ENCODE measurements at places on chromosomes 12 and 14. TPM values are rescaled to one million over a fixed set of nuclear protein-coding genes. Genes with fewer than 3 reads are reported as not detected.

Gene SIRT4
- total RNA-seq: 0.60 TPM

DNA sequence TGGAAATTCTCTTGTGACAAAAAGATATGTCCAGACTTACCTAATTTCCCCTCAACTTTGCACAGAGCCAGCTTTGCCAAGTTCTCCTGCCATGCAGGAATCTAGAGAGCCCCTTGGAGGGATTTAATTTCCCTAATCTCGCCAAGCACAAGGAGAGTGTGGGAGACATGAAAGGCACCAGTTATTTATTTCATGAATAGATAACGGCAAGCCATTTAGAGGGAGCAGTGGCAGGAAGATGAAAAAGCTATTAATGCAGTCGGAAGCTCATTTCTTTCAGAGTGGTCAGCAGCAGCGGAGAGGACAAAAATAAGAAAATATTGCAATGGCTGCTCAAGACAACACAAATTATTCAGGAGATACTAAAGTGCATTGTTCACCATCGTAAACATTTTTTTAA lies 150.9 kb upstream of the WSCD2 start:
- no peaks in the 10 kb centered on the region for H3K4me1 ChIP-seq
- H3K27ac ChIP-seq: no peak overlapping the region
- H3K36me3 ChIP-seq: no peaks in the 10 kb centered on the region
- H3K27me3 ChIP-seq: no peaks in the 10 kb centered on the region

DNA sequence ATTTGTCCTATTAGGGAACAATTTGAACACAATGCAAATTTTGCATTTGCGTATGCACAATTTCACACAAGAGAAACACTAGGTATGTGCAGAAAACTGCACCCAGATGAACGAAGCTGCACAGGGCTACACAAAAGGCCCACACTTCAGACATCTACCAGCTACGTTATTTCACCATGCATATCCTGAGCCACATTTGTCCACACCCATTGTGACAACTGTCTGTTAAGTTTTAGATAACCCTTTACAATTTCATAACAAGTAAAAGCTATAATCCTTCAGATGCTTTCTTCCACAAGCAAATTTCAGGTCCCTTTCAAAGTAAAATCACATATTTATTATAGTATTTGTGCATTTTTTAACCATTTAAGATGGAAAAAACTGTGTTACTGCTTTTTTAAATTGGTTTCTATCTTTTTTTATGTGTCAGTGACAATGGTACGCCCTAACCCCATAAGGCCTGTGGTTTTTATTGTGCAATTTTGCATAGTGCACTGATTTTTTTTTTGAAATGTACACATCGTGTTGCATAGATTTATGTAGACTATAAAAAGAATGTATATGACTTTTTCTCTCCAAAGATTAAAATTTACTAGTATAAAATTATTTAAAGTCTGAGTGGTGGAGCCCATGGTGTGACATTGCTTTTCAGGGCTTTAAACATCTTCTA lies 87.8 kb upstream of the BTG1 start:
- H3K27me3 ChIP-seq: no peaks in the 10 kb centered on the region
- no peaks in the 10 kb centered on the region for H3K36me3 ChIP-seq
- no peaks in the 10 kb centered on the region for H3K4me1 ChIP-seq
- H3K27ac ChIP-seq: no peak overlapping the region
- no peak overlapping the region for H3K4me3 ChIP-seq

DNA sequence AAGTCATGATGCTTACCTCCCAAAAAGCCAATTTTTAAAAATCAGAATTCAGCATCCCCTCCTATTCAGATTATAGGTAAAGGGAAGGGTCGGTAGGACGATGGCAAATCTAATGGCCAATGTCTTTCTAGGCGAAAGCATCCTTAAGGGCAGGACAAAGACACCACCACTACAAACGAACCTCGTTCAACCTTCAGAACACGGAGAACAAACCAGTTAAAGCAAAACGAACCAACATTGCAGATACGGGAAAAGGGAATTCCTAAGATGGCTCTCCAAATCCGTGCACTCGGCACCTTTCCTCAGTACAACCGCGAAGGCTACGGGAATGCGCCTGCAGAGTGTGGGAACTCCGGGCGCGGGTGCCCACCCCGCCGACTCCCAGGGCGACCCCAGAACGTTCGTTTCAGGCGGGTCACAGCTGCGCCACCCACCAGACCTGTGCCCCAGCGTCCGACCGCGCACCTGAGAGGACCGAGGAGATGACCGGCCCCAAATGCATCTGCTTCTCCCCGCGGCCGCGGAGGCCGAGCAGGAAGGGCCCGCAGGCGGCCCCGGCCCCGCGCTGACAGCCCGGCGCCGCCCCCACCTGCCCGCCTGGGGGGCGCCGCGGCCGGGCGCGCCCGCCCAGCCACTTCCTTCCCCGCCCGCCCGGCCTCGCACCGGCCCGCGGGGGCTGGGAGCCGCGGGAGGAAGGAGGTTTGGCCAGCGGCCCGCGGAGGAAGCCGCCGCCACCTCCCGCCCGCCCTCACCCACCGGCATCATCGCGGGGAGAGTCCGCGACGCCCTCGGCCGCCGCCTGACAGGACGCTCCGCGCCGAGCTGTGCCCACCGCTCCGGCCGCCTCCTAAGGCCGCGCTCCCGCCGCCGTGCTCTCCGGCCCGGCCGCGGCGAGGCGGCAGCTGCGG lies 578 bp downstream of the PPP1R13B start:
- no peak for DNase-seq
- H3K27me3 ChIP-seq: no peaks in the 10 kb centered on the region
- peak overlapping the region; percentile 78 for H3K4me3 ChIP-seq
- no peak overlapping the region for H3K27ac ChIP-seq

DNA sequence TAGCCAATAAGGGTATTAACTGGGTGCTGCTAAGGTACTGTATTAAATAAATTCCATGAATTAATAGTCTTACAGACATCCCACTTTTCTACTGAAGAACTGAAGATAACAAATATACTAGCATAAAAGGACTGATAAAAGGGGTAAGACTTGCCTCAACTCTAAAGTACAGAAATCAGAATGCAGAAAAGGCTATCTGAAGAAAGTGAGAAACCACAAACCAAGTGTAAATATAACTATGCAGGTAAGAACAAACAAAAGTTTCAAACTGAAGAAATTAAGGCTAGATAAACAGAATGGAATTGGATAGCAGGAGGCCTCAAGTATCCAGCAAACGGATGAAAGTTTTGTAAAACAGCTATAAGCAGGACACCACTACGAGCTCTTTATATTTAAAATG lies 29.5 kb downstream of the YAF2 start:
- H3K27ac ChIP-seq: no peak overlapping the region
- no peaks in the 10 kb centered on the region for H3K27me3 ChIP-seq
- DNase-seq: no peak
- no peak overlapping the region for H3K4me3 ChIP-seq
- no peaks in the 10 kb centered on the region for H3K4me1 ChIP-seq
- H3K36me3 ChIP-seq: 0 out of 2 replicates have a peak, but pooled peaks cover 5% of the 10 kb centered on the region

DNA sequence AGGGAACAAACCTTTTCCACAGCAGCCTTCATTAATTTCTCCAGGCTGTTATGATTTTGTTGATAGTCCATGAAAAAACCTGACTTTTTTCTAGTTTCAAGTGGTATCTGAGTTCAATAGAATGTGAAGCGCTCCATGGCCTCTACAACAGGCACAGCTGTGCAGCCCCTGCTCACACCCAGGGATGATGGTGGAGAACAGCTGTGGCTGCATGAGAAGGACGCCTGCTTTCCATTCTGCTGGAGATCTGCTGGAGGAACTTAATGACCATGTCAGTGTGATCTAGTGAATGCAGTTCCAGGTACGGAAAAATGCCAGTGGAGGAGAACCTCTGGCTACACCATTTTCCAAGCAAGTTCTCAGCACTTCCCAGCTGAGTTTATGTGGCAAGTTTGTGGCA lies 80.6 kb downstream of the PIWIL1 start:
- no peak overlapping the region for H3K27ac ChIP-seq
- H3K4me3 ChIP-seq: no peak overlapping the region
- H3K4me1 ChIP-seq: no peaks in the 10 kb centered on the region

DNA sequence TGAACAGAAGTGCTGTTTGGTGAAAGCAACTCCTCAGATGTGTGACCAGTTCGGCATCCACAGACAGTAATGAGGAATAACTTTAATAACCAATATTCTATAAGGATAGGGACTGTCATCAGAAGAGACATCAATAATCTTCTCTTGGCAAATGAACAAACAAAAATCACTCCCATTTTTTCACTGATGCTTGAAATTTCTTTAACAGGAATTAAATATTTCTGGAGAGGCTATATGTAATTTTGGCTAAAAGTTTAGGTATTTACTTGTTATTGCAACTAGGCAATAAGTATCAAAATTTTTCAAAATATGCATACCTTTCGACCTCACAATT lies 121.6 kb upstream of the EEA1 start:
- H3K27ac ChIP-seq: peak overlapping the region; percentile 20
- no peaks in the 10 kb centered on the region for H3K36me3 ChIP-seq
- no peak overlapping the region for H3K4me3 ChIP-seq
- H3K4me1 ChIP-seq: peaks cover 12% of the 10 kb centered on the region

Gene TMEM63C
- total RNA-seq: 0.66 TPM

DNA sequence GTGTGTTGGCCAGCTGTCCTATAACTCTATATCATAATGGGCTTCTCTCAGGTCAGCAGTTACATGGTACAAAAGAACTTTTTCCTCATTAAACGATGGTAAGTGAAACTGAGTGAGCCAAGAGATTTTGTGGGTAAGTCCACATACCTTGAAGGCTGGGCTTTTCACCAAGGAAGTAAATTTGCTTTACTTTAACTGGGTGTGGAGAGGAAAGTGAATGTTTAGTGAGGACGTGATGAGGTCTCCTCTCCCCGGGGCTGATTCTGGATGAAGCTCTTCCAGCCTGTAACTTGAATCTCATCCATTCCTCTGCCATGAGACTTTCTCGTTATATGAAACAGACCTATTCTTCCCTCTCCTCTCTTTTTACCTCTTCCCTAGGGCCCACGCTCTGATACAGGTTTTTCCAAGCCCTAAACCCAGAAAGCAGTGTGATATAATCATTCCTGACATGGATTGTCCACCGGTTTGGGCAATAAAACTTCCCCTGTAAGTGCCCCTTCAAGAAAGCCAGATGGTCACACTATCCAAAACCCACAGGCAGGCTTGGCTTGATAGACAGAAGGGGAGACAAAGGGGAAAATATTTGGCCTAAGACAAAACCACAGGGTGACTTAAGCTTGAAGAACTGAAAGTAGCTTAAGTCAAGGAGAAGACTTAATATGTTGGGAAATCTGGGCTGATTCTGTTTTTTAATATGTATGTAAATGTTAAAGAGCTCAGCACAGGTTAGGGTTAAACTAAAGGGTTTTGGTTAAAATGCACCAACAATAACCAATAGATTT lies 50.3 kb downstream of the CIT start:
- no peak overlapping the region for H3K4me3 ChIP-seq
- no peak for DNase-seq
- no peak overlapping the region for H3K27ac ChIP-seq
- H3K27me3 ChIP-seq: no peaks in the 10 kb centered on the region
- H3K36me3 ChIP-seq: peaks cover 70% of the 10 kb centered on the region

Gene IAPP
- not detected for total RNA-seq

DNA sequence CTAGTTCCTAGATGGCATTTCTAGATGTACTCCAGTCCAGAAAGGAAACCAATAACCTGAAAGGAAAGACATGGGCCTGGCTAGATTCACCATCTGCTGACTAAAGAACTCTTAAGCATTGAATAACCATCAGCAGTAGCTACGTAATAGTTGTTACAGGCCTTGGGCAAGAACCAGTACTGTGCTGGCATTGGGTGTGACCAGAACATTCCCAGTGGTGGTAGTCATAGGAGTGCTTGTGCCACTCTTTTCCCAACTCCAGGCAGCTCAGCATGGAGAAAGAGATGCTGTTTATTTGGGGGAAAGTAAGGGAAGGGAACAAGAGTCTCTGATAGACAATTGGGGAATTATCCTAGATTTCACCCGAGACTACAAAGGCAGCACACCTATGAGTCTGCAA lies 333.3 kb downstream of the SLC16A7 start:
- no peak for DNase-seq
- no peaks in the 10 kb centered on the region for H3K4me1 ChIP-seq
- no peaks in the 10 kb centered on the region for H3K27me3 ChIP-seq
- H3K36me3 ChIP-seq: no peaks in the 10 kb centered on the region
- H3K27ac ChIP-seq: no peak overlapping the region

DNA sequence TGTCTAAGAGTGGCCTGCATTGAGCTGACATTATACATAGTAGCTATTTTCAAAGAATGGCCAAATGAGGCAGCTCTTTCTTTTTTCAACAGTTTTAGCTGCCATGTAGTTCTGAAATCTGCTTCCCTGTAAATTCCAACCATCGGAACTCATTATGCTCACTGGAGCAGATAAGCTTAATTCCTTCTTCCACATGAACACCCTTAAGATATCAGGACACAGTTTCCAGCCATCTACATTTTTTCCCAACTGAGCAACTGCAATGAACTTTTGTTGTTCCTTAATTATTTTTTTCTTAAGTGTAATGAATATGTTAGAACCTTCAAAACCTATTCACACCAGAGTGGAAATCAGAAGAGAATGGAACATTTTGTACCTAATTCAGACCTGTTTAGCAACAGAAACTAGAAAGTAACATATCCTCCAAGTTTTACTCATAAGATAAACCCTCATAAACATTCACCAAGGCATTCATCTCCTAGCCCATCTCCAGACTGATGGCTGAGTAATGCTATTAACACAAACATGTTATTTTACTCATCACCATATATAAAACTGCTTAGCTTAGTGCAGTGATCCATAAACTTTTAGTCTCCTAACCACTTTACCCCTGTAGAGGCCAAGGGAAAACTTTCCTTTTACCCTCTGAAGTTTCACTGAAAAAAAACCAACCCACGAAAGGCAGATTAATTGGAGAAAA lies 296.1 kb upstream of the SYT1 start:
- no peak overlapping the region for H3K27ac ChIP-seq
- no peaks in the 10 kb centered on the region for H3K36me3 ChIP-seq
- H3K4me1 ChIP-seq: no peaks in the 10 kb centered on the region
- no peak for DNase-seq
- no peaks in the 10 kb centered on the region for H3K27me3 ChIP-seq
- H3K4me3 ChIP-seq: no peak overlapping the region

DNA sequence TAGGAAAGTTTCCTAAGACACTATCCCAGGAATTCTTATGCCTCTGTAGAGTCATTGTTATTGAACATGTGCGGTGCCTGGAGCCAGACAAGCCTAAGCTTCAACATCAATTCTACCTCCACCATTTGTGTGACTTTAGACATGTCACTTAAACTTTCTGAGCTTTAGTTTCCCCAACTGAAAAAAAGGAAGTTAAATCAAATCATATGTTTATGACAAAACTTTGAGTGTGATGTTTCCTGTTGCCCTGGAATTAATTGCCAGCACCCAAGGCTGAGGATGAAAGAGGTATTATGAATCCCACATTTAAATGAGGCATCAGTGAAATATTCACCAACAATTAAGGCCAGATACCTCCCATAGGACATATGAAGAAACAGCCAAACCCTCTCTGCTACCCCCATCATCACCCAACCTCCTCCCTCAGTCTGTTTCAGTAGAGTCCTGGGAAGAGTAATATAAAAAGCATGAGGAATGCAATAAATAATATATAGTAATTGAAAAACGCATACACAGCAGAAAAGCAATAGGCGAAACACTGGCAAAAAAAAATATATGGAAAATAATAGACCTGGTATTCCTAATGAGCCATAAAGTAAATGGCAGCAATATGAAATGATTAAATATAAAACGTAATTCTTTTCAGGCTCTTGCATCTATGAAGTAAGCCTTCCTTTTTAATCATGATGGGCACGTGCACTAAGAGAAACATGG lies 182.0 kb upstream of the DCN start:
- no peaks in the 10 kb centered on the region for H3K27me3 ChIP-seq
- DNase-seq: no peak
- H3K27ac ChIP-seq: no peak overlapping the region
- no peak overlapping the region for H3K4me3 ChIP-seq
- no peaks in the 10 kb centered on the region for H3K4me1 ChIP-seq
